Fibroblast of lung (primary cell): ENCODE measurements at places on chromosomes 1 and 21. TPM values are rescaled to one million over a fixed set of nuclear protein-coding genes. Genes with fewer than 3 reads are reported as not detected.

The BARHL2 gene
- polyA plus RNA-seq, result not detected in 2 replicates

The CRYAA gene
- not detected in 2 replicates for polyA plus RNA-seq

The USP16 gene
- 28.6 and 34.4 TPM in 2 replicates for polyA plus RNA-seq

The LCE7A gene
- not detected in 2 replicates for polyA plus RNA-seq

The SLC26A9 gene
- not detected in 2 replicates for polyA plus RNA-seq

- H3K27me3 ChIP-seq, result no peaks in the 10 kb centered on the region
- DNase-seq, result peak; percentile 93
- peaks cover 6% of the 10 kb centered on the region for H3K4me1 ChIP-seq
- peak overlapping the region; percentile 75 for H3K27ac ChIP-seq
- no peaks in the 10 kb centered on the region for H3K36me3 ChIP-seq
- H3K4me3 ChIP-seq, result peak overlapping the region; percentile 27
Observed at GRCh38 chr1:8889925-8890785, 11.7 kb upstream of the ENO1 start.

DNA sequence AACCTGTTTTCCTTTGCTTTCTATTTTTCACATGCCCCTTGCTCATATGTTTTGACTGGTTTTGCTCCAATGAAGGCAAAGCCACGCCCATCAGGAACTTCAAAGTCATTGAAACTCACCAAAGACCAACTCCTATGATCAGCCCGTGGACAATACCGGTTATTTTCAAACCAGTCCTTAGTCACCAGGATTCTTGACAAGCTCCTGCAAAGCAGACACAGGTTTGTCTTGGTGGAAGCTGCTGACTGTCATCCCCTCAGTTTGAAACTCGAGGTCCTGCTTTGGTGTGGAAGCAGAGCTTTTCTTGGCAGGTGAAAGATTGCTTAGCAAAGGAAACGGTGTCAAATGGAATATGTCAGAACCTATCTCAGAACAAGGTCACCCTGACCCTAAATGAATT is 384.7 kb upstream of the CXADR start:
- H3K27me3 ChIP-seq, result no peaks in the 10 kb centered on the region
- no peaks in the 10 kb centered on the region for H3K4me1 ChIP-seq
- no peak overlapping the region for H3K4me3 ChIP-seq
- H3K36me3 ChIP-seq, result no peaks in the 10 kb centered on the region
- DNase-seq, result no peak

GRCh38 chr1:7564137-7564536 is 207.0 kb upstream of the VAMP3 start:
- H3K36me3 ChIP-seq, result no peaks in the 10 kb centered on the region
- DNase-seq, result no peak
- H3K27ac ChIP-seq, result no peak overlapping the region
- no peaks in the 10 kb centered on the region for H3K27me3 ChIP-seq
- no peaks in the 10 kb centered on the region for H3K4me1 ChIP-seq

DNA sequence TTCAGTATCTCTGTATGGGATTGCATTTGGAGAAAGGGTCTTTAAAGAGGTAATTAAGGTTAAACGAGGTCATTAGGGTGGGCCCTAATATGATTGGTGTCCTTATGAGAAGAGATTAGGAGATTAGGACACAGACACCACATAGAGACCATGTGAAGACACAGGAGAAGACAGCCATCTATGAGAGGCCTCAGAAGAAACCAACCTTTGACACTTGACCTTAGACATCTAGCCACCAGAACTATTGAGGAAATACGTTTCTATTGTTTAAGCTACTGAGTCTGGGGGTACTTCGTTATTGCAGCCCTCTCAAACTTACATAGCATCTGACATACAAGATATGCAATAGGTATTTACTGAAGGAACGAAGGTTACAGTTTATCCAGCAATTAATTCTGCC is 7.3 kb upstream of the VPS45 start:
- no peak for DNase-seq
- H3K27me3 ChIP-seq, result no peaks in the 10 kb centered on the region
- peaks cover 9% of the 10 kb centered on the region for H3K4me1 ChIP-seq
- no peak overlapping the region for H3K27ac ChIP-seq
- no peaks in the 10 kb centered on the region for H3K36me3 ChIP-seq

DNA sequence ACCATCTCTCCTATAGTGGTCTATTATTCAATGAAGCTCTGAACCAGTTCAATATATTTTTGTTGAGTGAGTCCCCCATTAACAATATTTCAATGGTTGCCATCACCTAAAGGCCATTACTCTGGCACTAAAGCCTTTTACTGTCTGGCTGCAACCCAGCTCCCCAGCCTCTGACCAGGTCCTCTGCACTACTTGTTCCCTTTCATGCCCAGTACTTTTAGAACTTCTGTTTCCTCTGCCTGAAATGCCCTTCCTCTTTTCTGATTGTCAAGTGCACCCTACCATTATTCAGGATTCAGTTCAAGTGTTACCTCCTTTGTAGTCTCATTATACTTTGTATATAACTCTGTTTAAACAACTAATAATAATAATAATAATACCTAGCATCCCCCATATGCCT is 30.4 kb upstream of the ZFYVE9 start:
- no peaks in the 10 kb centered on the region for H3K27me3 ChIP-seq
- no peak for DNase-seq
- H3K27ac ChIP-seq, result no peak overlapping the region
- no peaks in the 10 kb centered on the region for H3K36me3 ChIP-seq
- no peaks in the 10 kb centered on the region for H3K4me1 ChIP-seq
- no peak overlapping the region for H3K4me3 ChIP-seq

DNA sequence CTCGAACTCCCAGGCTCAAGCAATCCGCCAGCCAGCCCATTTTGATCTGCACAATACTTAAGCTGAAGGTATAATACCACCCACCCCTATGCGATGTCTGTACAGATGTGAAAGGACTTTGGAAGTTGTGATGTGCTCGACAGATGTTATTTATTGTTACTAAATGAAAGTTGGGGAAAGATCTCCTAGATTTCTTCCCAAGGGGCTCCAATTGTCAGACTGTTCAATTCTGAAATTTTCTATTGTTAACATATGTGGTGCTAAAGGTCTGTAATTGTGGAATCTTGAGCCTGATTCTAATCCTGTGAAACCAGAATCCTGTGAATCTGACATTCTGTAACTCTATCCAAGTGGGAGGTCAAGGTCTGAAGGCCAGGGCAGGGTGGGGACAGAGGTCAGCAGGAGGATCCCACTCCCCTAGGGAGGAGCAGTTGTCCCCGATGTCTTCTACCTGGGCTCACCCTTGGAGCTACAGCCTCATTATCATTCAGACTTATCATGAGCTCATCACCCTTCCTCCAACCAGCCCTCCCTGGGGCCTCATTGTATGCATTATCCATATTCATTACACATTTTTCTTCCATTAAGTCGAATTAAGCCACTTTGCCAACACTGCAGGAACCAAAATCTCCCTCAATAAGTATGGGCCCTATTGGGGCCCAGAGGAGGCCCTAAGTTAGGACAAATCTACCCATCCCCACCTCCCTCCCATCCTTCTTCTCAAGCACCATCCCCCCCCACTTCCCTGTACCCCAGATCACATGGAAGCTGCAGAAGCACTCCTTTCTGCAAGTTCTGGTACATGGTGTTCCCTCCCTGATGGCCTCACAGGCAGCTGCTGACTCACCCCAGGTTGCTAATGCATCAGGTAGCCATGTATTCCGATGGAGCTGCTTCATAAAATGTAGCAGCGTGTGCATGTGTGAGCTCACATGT is 32.3 kb downstream of the SHISAL2A start:
- no peaks in the 10 kb centered on the region for H3K36me3 ChIP-seq
- H3K4me3 ChIP-seq, result no peak overlapping the region
- peaks cover 4% of the 10 kb centered on the region for H3K4me1 ChIP-seq
- H3K27ac ChIP-seq, result no peak overlapping the region
